ENCODE measurements at places on chromosomes 3 and 15. TPM values are rescaled to one million over a fixed set of nuclear protein-coding genes. Genes with fewer than 3 reads are reported as not detected.

Gene MOBP
- total RNA-seq, result not detected

Gene AMT
- total RNA-seq, result 4.3 TPM

Gene SLC12A6
- 22.4 TPM for total RNA-seq

Gene RETNLB
- total RNA-seq, result not detected

Gene RFTN1
- 26.0 TPM for total RNA-seq

Gene GOLGA8T
- total RNA-seq, result not detected

Gene SPG21
- 116 TPM for total RNA-seq

Gene GOLGA6L2
- not detected for total RNA-seq

Gene USP19
- total RNA-seq, result 57.1 TPM

Gene RYK
- 106 TPM for total RNA-seq

Gene CORO2B
- 3.9 TPM for total RNA-seq

Measured in sigmoid colon (tissue), 7 donors.